GM23338 (cell line): ENCODE measurements at places on chromosomes 1 and 21.

DNA sequence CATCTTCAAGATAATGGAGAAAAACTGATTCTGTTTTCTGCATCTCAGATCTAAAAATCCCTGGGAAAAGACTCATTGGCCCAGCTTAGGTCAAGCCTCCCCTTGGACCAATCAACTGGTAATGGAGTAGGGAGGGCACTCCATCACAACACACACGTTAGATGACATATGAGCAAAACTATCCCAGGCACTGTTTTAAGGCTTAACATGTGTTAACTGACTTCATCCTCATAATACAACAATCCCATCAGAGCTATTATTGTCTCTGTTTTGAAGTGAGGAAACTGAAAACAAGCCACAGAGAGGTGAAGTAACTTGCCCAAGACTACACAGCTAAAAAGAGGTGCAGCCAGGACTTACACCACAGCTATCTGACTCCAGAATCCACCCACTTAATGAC is 14.7 kb upstream of the CITED4 start:
- no peaks in the 10 kb centered on the region for H3K27me3 ChIP-seq
- H3K27ac ChIP-seq, result no peak overlapping the region
- H3K36me3 ChIP-seq, result no peaks in the 10 kb centered on the region
- DNase-seq, result no peak

DNA sequence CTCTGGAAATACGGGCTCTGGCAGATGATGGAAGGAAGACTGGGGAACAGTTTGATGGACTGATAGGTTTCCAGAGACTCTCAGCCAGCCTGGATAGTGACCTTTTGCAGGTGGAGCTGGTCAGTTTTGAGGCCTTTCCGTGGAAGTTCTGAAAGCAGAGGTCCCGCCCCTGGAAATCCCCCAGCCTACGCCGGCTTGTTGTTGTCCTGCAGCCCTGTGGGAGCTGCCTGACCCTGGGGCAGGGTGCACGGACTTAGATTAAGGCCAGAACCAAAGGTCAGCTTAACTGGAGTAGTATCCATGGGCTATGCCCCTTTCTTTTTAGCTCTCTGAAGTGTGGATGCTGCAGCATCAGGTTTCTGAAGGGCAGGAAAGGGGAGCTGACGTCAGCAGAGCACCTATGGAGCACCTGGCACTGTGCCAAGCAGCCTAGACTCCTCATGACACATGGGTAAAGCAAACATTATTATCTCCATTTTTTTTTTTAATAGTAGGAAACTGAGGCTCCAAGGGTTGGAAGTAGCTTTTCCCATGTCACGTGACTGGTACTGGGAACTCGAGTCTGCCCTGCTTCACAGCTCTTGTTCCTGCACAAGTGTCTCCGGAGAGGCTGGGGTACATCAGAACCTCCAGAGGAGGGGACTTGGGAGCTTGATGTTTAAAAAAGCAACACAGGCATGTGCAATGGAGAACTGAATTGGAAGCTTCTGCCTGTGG is 38.5 kb downstream of the IER5 start:
- H3K36me3 ChIP-seq, result no peaks in the 10 kb centered on the region
- H3K27me3 ChIP-seq, result no peaks in the 10 kb centered on the region
- H3K4me3 ChIP-seq, result no peak overlapping the region
- no peak overlapping the region for H3K27ac ChIP-seq
- H3K4me1 ChIP-seq, result peaks cover 19% of the 10 kb centered on the region

DNA sequence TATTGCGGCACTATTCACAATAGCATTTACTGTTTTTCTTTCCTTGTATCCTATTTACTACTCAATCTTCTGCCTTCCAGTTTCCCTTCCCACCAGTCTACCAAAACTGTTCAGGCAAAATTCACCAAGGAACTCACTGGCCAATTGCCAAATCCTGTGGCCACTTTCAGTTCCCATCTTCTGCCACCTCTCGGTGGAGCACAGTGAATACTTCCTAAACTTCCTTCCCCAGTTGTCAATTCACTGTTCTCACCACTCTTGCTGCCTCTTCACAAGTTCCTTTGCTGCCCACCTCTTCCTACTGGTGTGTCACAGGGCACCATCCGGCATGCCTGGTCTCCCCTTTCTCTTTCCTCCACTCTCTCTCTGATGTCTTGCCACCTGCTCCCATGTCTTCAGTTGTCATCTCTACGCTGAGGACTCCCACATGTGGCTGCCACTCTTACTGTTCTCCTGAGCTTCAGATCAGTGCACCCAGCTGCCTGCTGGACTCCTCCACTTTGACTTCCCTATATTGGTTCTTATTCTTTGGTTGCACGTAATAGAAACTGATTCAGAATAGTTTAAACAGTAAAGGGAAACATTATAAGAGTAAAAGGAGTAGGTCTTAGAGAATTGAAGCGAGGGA is 114.4 kb downstream of the PIK3R3 start:
- H3K27me3 ChIP-seq, result no peaks in the 10 kb centered on the region
- H3K4me3 ChIP-seq, result no peak overlapping the region
- no peaks in the 10 kb centered on the region; the same call in 1 of the 2 replicates for H3K36me3 ChIP-seq

- H3K4me3 ChIP-seq, result peak overlapping the region; percentile 87
- peak; percentile 65 for DNase-seq
- H3K4me1 ChIP-seq, result peaks cover 20% of the 10 kb centered on the region
- no peak overlapping the region for H3K27ac ChIP-seq
- H3K36me3 ChIP-seq, result no peaks in the 10 kb centered on the region
- peaks cover 6% of the 10 kb centered on the region for H3K27me3 ChIP-seq
These were observed 829 bp downstream of the SPEN start for GRCh38 chr1:15848143-15848928.

- no peaks in the 10 kb centered on the region for H3K36me3 ChIP-seq
- DNase-seq, result no peak
- no peak overlapping the region for H3K4me3 ChIP-seq
- no peaks in the 10 kb centered on the region for H3K27me3 ChIP-seq
These were observed 45.9 kb downstream of the ARHGEF16 start for GRCh38 chr1:3500265-3500835.

GRCh38 chr1:31669786-31670592 is 25.3 kb upstream of the PEF1 start:
- DNase-seq, result peak; percentile 65
- H3K36me3 ChIP-seq, result no peaks in the 10 kb centered on the region
- peaks cover 11% of the 10 kb centered on the region for H3K4me1 ChIP-seq
- H3K27ac ChIP-seq, result peak overlapping the region; percentile 56
